Thymus (tissue), 14 donors: ENCODE measurements at places on chromosomes 12 and 14. TPM values are rescaled to one million over a fixed set of nuclear protein-coding genes. Genes with fewer than 3 reads are reported as not detected.

RHEBL1 gene
- polyA plus RNA-seq = 1.6 TPM

FOXN4 gene
- 0.14 TPM for polyA plus RNA-seq

TAS2R30 gene
- 0.14 TPM for polyA plus RNA-seq

SLC6A15 gene
- 0.32 TPM for polyA plus RNA-seq

C12orf54 gene
- polyA plus RNA-seq = 3.5 TPM

RTN1 gene
- 1.6 TPM for polyA plus RNA-seq

KRT83 gene
- polyA plus RNA-seq = 1.0 TPM

E2F7 gene
- polyA plus RNA-seq = 0.80 TPM

KLRK1 gene
- 27.0 TPM for polyA plus RNA-seq

IAPP gene
- 0.16 TPM for polyA plus RNA-seq

PRORP gene
- 28.5 TPM for polyA plus RNA-seq

CNIH1 gene
- polyA plus RNA-seq = 73.7 TPM

FBLN5 gene
- polyA plus RNA-seq = 61.3 TPM

P2RX2 gene
- polyA plus RNA-seq = 2.5 TPM

MAP1LC3B2 gene
- 6.5 TPM for polyA plus RNA-seq

CDKN1B gene
- 103 TPM for polyA plus RNA-seq

TOMM20L gene
- not detected for polyA plus RNA-seq

FAIM2 gene
- 0.41 TPM for polyA plus RNA-seq

SLC39A5 gene
- 0.30 TPM for polyA plus RNA-seq

LPCAT3 gene
- polyA plus RNA-seq = 28.2 TPM

SCARB1 gene
- 16.7 TPM for polyA plus RNA-seq

MIP gene
- 0.02 TPM for polyA plus RNA-seq

AQP5 gene
- 0.37 TPM for polyA plus RNA-seq

PRH2 gene
- 1.1 TPM for polyA plus RNA-seq

ITPK1 gene
- 20.9 TPM for polyA plus RNA-seq

JDP2 gene
- polyA plus RNA-seq = 13.4 TPM

OR4K15 gene
- polyA plus RNA-seq = not detected

METTL17 gene
- polyA plus RNA-seq = 99.5 TPM

WSCD2 gene
- 0.02 TPM for polyA plus RNA-seq

NGB gene
- polyA plus RNA-seq = 0.41 TPM

TTC6 gene
- polyA plus RNA-seq = 0.16 TPM

EPYC gene
- 0.25 TPM for polyA plus RNA-seq

NR2C1 gene
- polyA plus RNA-seq = 123 TPM

RPL10L gene
- polyA plus RNA-seq = not detected

SERPINA6 gene
- polyA plus RNA-seq = 0.91 TPM

ARF6 gene
- 72.0 TPM for polyA plus RNA-seq

SLC10A1 gene
- polyA plus RNA-seq = 0.02 TPM

ERP29 gene
- polyA plus RNA-seq = 130 TPM
